ENCODE measurements at places on chromosomes 5 and 9. TPM values are rescaled to one million over a fixed set of nuclear protein-coding genes. Genes with fewer than 3 reads are reported as not detected.

The F12 gene
- polyA plus RNA-seq: 0.06 TPM

The UGCG gene
- 8.5 TPM for polyA plus RNA-seq

The SLC34A1 gene
- not detected for polyA plus RNA-seq

The TMEM215 gene
- polyA plus RNA-seq: not detected

The PCDH12 gene
- 1.5 TPM for polyA plus RNA-seq

The NR6A1 gene
- polyA plus RNA-seq: 0.70 TPM

The TARS1 gene
- 152 TPM for polyA plus RNA-seq

The TXNDC8 gene
- polyA plus RNA-seq: not detected

The CDKN2A gene
- not detected for polyA plus RNA-seq

The GPR21 gene
- 0.12 TPM for polyA plus RNA-seq

The PCDHA12 gene
- 0.06 TPM for polyA plus RNA-seq

The ARSI gene
- not detected for polyA plus RNA-seq

The TNFSF8 gene
- polyA plus RNA-seq: 0.16 TPM

The DNM1 gene
- 1.5 TPM for polyA plus RNA-seq

The S100Z gene
- polyA plus RNA-seq: not detected

The WDR31 gene
- 0.76 TPM for polyA plus RNA-seq

The SPATA31E1 gene
- not detected for polyA plus RNA-seq

The BTNL3 gene
- 0.01 TPM for polyA plus RNA-seq

The BARX1 gene
- not detected for polyA plus RNA-seq

The FOXD4 gene
- polyA plus RNA-seq: 0.15 TPM

The KLHL9 gene
- 3.6 TPM for polyA plus RNA-seq

The SPINK13 gene
- not detected for polyA plus RNA-seq

The C9orf152 gene
- polyA plus RNA-seq: not detected

The NUTM2G gene
- not detected for polyA plus RNA-seq

The SHROOM1 gene
- polyA plus RNA-seq: 1.5 TPM

The COL23A1 gene
- 1.5 TPM for polyA plus RNA-seq

The AJM1 gene
- polyA plus RNA-seq: 1.7 TPM

The ANKRD55 gene
- 0.01 TPM for polyA plus RNA-seq

The ASPN gene
- 0.82 TPM for polyA plus RNA-seq

The GMCL2 gene
- polyA plus RNA-seq: not detected

The LIFR gene
- polyA plus RNA-seq: 10.4 TPM

The DMRT3 gene
- 0.03 TPM for polyA plus RNA-seq

The TRIP13 gene
- polyA plus RNA-seq: 2.9 TPM

The GRIN1 gene
- polyA plus RNA-seq: not detected

The TAF1L gene
- polyA plus RNA-seq: under 0.01 TPM

The C5orf34 gene
- polyA plus RNA-seq: 0.85 TPM

The OR2S2 gene
- not detected for polyA plus RNA-seq

The SLC38A9 gene
- polyA plus RNA-seq: 4.3 TPM

The ANXA2R gene
- 2.7 TPM for polyA plus RNA-seq
